ENCODE measurements at places on chromosomes 1 and 21.

DNA sequence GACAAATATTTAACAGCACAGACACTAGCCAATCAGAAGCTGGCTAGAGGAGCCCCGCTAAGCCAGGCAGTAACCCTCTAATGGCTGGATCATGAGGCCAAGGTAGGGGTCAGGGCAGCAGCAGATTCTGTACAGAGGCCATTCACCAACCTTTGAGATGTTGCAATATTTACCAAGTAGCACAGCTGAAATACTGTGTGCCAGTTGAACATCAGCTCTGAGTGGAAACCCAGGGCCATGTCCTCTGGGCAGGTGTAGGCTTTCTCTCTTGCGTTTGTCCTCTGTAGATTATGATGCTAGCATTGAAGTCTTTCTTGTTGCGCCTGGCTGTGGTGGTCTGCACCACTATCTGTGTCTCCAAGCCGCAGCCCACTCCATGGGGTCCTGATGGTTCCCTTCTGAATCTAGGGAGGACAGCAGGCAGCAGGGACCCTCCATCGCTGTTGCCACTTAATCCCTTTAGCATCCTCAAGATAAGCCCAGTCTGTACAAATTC lies 2.5 kb upstream of the COG2 start:
- no peak for DNase-seq

DNA sequence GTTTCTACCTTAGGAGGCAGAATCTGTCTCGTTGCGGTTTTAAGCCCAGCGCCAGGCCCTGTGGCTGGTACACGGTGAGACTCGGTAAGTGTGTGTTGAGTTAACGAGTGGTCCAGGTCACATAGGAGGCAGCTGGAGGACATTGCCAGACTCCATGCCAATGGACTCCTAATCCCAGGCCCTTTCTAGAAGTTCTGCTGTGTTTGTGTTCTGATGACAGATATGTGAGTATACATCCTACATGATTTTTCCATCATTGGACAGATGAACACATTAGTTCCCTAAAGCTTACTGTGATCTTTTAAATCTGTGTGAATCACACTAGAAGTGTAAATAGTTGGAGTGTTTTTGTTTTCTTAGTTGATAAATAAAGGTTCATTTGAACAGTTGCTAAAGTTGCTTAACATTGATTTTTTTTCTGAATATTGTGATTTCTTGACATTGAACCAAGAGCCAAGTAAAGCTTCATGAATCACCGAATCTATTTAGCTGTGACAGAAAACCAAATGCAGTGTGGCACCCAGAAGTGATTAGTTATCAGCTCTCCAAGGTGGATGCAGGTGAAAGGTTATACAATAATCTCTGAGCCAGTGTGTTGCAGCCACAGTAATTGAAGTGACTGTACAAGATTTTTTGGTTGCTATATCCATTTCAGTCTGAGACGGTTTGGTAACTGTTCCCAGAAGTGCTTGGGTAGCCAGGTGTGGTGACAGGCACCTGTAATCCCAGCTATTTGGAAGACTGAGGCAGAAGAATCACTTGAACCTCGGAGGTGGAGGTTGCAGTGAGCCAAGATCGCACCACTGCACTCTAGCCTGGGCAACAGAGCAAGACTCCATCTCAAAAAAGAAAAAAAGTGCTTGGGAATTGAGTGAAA lies 46.3 kb downstream of the DOP1B start:
- DNase-seq, result no peak

DNA sequence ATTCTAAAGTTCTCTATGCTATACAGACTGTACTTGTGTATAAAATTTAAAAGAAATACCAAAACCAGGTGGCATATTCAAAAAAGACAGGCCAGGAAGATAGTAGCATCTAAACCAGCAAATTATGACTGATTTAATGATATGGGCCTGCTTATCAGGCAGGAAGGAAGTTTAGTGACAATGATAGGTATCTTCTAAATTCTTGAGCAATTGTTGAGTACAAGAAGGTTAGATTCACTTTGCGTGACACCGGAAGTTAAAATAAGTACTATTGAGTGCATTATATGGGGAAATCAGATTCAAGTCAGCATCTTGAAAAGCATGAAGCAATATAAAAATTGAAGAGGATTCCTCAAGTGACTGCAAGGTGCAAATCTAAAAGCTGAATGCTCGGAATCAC lies 186.8 kb upstream of the RGS18 start:
- no peak for DNase-seq

- DNase-seq, result no peak
Measured at GRCh38 chr1:67230539-67230938, 64.3 kb downstream of the IL23R start.

DNA sequence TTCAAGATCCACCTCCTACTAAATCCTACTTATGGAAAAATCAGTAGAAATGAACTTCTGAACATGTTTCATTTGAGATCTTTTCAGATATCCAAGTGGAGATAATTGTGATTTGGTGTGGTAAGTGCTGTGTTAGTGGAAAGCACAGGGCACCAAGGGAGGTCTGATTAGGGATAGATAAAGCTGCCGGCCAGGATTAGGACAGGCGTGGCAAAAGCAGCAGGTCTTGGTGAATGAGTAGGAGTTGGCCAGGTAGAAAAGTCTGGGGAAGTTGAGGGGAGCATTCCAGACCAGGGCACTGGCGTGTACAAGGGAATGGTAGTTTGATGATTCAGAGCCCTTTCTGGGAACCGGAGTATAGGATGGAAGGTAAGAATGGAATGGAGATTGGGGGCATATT lies 47.8 kb downstream of the AZIN2 start:
- DNase-seq, result no peak

DNA sequence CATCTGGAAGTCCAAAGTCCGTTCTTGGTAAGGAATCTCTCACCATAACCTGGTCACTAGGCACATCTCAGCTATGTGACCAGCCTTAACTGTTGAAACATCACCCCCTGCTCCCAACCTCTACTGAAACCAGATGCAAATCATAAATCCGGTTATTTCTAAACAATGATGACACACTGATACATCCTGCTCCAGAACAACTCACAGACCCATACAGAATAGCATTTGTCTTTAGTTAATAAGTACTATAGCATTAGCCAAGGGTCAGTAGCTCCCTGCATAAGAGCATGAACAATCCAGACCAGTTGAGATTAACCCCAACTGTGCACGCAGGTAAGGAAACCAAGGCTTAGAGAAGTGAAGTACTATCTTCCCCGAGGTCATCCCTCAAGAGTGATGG lies 38.0 kb upstream of the KCTD3 start:
- DNase-seq, result no peak

GRCh38 chr1:163035446-163036249 lies 33.5 kb upstream of the RGS4 start:
- no peak for DNase-seq

DNA sequence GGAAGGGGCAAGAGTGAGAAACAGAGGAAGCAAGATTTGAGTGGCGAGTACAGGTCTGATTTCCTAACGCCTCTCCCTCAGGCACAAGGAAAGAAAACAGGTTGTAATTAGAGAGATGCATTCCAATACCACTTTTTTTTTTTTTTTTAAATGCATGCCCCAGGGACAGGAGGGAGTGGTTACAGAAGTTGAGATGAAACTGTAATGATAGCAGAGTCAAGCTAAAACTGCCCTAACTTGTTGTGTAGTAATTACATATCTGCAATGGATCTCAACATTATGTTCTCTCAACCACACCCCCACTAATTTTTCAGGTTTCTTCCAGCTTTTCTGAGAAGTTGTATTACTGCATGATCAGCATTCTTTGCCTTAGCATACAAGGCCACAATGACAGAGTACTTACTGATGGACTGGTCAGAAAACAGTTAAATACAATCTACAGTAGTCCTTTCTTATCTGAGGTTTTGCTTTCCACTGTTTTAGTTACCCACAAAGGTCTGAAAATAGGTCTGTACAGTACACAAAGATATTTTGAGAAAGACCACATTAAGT lies 5.5 kb downstream of the ETV3 start:
- no peak for DNase-seq

- DNase-seq, result no peak
Measured at GRCh38 chr1:44605914-44606615, 68.2 kb downstream of the TMEM53 start.

GRCh38 chr1:192395895-192396294 lies 79.1 kb downstream of the RGS21 start:
- no peak for DNase-seq

DNA sequence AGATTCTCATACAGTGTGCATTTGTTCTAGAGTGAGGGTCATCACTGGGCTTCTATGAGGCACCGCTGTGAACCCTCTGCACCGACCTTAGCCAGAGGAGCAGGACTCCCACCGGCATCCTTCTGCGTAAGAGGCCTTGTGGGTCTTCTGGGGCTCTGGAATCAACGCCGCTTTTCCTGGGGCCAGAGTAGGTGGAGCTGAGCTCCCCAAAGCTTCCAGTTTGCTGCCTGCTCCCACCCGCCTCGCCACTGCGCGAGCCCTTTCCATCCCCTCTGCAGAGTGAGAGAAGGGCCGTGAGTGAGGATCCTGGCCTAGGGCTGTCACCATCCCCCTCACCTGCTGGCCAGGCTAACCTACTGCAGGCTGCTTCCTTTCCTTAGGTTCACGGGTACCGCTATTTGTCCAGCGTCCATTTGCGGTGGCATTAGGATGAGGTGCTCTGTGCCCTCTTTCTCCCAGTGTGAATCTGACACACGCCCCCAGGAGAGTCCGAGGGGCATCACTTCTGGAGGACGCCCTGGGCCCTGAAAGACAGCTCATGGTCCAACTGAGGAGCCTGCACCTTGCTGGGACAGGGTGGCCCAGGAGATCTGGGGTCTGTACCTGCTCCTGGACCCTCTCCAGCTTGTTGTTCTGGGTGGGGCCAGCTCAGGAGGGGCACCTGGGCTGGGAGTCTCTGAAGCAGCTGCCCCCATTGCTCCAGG lies 36.2 kb downstream of the UMODL1 start:
- no peak for DNase-seq

DNA sequence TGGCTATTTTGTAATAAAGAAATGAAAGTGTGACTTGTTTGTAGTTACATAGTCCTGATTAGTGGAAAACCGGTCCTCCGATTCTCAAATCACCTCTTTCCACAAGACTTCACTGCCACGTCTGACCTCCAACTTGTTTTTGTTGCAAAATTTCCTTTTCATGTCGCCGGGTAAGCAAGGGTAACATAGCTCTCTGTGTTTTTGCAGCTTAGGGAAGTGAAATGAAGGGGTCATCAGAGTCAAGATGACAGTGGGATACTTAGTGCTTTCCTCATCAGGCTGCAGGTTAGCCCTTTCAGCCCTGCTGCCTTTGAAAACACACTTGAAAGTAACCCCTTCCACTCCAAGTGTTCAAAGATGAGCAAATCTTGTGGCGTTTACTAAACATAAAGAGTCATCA lies 217.9 kb downstream of the USP25 start:
- DNase-seq, result no peak

DNA sequence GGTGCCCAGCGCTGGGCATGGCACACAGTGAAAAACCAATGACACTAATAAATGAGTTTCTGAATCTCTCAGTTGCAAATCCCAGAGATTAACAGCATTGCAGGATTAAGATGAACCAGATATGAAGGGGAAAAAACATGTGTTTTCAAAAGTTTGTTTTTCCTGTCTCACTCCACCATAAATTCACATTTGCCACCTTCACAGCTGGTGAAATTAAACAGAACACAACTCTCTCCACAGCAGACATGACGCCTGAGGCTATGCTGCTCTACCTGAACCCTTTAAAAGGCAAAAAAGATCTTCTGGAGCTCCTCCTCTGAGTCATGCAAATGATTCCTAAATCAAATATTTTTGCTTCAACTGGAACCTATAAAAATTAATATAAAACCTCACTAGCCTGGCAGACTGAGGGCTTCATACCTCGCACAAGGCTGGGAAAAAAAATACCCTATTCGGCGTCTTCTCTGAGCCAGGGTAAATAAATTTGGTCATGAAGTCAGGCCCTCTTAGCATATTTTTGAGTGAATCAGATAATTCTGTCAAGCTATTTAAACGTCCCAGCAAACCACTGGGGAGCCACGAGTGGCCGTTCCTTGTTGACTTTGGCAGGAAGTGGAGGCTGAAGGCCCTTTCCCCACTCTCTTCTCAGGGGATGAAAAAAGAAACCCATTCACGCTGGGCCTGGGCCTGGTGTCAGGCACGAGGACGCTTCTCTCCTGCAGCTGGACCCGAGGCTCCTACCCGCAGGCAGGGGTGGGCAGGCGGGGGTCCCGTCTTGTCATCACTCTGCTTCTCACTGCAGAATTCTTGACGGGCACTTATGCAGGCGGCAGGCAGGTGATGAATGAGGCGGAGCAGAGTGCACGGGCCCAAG lies 53.0 kb downstream of the DMRTB1 start:
- no peak for DNase-seq

DNA sequence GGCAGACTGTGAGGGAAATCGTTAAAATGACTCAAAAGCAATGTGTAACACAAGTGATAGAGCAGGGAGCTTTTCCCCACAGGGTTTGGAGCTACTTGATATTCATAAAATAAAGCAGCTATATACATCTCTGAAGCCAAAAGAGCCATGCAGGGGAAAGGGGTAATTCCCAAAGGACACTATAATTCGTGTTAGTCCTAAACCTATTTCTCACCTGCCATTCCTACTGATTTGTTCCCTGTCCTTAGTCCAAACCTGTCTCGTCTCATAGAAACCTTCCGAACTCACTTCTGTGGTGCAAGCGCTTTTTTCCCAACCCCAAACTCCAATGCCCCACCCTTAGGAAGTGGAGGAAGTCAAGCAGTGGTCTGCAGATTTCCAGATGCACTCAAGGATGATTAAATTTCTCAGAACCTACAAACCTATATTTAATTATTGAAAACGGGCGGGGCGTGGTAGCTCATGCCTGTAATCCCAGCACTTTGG lies 946 bp upstream of the HNRNPR start:
- peak; percentile 2 for DNase-seq

DNA sequence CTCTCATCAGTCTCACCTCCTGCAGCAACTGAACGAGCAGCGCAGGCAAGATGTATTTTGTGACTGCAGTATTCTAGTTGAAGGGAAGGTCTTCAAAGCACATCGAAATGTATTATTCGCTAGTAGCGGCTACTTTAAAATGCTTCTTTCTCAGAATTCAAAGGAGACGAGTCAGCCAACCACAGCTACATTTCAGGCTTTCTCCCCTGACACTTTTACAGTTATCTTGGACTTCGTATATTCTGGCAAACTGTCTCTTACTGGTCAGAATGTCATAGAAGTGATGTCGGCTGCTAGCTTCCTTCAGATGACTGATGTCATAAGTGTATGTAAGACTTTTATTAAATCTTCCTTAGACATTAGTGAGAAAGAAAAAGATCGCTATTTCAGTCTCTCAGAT lies 53.7 kb downstream of the ZBTB8A start:
- no peak for DNase-seq

- no peak for DNase-seq
Measured at GRCh38 chr1:163442895-163443294, 121.1 kb downstream of the NUF2 start.
